T-helper 22 cell (primary cell): ENCODE measurements at places on chromosomes 5 and 9.

- DNase-seq = no peak
Observed at GRCh38 chr5:66307647-66308241, 163.6 kb downstream of the SREK1 start.

- no peak for DNase-seq
Observed at GRCh38 chr5:122073018-122073417, 5.0 kb downstream of the LOX start.

DNA sequence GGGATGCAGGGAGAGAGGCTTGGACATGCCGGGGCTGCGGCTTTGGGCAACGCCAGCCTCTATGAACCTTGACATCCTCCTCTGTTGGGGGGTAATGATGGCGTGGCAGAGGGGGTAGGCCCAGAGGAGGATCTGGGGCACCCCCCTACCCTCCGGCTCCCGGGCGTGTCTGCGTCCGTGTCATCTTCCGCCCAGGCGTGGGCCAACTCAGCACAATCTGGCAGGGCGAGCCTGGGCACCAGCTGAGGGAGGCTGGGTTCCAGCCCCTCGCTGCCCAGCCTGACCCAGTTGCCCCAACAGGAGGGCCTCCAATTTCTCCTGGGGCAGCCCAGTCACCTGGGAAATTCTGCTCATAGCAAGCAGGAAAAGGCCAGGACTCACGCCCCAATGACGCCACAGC, 62.9 kb upstream of the IL17B start:
- DNase-seq = no peak

- DNase-seq = no peak
Observed at GRCh38 chr9:120383611-120383998, 196.4 kb downstream of the CDK5RAP2 start.

GRCh38 chr9:93944011-93944410, 11.1 kb downstream of the BARX1 start:
- no peak for DNase-seq

GRCh38 chr9:74403581-74403980, 93.6 kb upstream of the RORB start:
- no peak for DNase-seq

- no peak for DNase-seq
Observed at GRCh38 chr5:111583758-111584203, 71.4 kb upstream of the STARD4 start.

DNA sequence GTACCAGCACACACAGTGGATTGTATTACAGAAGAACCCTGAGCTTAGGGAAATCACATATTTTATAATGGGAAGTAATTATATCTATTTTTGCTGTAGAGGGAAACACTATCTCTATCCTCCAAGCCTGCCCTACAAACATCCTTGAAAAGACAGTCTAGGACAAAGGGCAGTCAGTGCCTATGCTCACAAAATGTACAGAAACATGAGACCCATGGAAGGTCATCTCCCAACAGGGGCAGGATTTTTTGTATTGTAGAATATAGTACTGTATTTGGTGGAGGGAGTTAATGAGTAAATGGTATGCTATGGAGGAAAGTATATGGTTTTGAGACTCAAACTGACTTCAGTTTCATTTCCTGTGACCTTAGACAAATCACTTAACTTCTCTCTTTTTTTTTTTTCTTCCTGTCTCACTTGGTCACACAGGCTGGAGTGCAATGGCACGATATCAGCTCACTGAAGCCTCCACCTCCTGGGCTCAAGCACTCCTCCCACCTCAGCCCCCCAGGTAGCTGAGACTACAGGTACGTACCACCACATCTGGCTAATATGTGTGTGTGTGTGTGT, 5.8 kb upstream of the RAB14 start:
- DNase-seq = no peak
